Osteocyte (in vitro differentiated cells): ENCODE measurements at places on chromosomes 5 and 9.

DNA sequence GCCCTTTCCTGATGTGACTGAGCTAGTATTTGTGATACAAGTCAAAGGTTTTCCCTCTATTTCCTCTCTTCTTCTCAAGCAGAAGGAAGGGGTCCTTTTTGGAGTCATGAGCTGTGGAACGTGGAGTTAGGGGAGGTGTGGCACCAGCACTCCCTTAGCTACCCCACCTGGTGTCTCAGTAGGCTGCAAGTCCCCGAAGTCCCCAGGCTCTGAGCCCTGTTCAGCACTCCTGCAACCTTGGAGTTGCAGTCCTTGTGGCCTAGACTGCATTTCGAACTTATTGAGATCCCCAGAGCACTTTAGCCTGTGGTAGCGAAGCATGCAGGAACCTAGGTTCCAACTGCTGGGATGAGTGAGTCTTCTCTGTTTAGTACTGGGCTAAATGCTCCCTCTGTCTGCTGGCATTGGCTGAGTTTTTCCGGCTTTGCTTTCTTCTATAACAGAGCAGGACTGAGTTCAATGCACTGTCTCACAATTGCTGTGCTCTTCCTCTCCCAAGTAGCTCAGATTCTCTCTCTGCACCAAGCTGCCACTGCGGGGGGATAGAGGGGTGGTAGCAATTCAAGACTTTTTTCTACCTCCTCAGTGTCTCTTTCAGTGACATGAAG, 600.7 kb upstream of the CDH9 start:
- no peak for DNase-seq

- no peak for DNase-seq
Observed at GRCh38 chr9:79409182-79409823, 162.5 kb upstream of the TLE4 start.

GRCh38 chr9:92736563-92737215, 27.9 kb downstream of the BICD2 start:
- DNase-seq, result no peak

GRCh38 chr9:107992271-107992670, 502.7 kb upstream of the KLF4 start:
- no peak for DNase-seq

- DNase-seq, result no peak
Observed at GRCh38 chr9:108158236-108158995, 668.8 kb upstream of the KLF4 start.

DNA sequence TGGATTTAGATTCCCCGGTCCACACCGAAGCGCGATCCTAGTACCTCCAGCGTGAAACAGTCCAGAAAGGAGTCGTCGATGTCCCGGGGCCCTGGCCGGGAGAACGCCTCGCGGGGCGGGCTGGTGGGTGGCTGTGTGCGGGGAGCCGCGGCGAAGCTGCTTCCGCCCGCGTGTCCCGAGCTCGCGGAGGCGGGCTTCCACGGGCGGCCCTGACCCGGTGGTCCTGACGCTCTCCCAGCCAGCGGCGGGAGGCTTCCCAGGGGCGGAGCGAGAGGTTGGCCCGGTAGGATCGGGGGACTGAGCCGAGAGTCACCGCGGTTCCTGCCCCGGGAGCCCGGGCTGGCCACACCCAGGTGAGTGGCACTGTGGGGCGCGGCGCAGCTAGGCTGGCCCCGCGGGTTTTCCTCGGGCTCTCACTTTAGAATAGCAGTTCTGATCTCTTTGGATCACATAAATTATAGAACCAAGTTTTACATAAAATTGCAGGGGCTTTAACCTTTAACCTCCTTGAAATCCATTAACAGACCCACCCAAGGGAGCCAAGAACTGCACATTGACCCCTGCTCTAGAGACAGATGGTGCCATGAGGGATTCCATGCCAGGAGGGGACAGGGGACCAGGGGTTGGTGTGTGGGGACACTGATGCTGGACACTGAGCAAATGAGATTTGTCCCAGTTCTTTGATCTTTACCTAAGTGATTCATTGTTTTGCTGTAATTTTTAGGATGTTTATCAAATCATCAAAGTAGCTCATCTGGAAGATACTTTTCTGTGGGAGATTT, 29.2 kb upstream of the IL31RA start:
- no peak for DNase-seq

GRCh38 chr5:128674837-128675446, 136.9 kb upstream of the FBN2 start:
- DNase-seq, result peak; percentile 88

DNA sequence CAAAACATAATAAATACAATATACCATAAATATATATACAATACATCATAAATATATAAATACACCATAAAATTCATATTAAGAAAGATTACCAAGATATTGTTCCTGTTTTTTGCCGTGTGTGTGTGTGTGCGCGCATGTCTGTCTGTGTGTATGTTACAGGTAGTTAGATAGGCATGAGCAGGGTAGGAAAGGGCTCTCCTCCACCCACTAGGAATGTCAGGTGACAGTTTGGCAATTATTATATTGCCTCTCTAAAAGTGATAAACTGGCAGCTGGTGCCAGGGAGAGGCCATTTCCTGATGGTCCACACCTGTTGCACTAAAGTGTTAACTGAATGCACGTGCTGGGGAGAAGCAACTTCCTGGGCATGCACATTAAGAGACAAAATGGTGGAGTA, 232.8 kb downstream of the ADAMTS6 start:
- no peak for DNase-seq

- DNase-seq, result no peak
Observed at GRCh38 chr9:99565203-99565602, 256.5 kb upstream of the NR4A3 start.

GRCh38 chr5:145978171-145978570, 41.8 kb downstream of the SH3RF2 start:
- no peak for DNase-seq

DNA sequence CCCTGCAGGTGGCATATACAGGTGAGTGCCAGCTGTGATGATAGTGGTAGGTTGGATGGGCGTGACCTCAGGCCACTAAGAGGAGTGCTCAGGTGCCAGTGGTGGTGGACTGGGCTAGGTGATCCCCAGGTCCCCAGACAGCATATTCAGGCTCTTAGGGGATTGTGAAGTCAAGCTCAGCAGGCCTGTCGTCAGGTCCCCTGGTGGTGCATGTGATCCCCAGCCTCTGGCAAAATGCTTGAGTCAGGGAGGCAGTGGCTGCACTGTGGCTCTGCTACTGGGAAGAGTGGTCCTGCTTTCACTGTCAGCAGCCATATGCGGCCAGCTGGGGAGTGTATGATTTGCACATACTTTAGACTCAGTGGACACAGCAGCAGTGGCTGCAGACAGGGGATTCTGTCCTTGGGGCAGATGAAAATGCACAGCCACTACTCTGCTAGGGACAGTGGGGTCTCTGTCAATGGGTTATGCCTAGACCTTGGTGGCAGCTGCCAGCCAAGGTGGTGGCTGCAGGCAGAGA, 31.6 kb upstream of the CTSL start:
- DNase-seq, result no peak

- no peak for DNase-seq
Observed at GRCh38 chr5:104015765-104016164, 453.2 kb upstream of the NUDT12 start.

DNA sequence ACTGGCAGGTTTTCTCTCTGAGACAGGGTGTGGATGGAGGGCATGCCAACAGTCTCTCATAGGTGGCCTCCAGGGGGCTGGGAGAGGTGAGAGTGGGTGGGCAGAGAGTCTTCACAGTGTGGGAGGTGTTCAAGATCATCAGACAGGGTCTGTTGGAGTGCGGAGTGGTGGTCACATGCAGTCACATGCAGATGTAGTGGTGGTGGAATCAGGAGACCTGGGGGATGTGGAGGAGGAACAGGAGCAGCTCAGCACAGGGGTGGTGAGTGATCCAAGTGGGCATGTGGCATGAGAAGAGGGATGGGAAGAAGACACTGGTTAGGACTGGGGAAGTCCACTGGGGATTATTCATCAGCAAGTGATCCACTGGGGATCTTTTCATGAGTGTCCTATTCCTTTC, 5.8 kb downstream of the GM2A start:
- no peak for DNase-seq

DNA sequence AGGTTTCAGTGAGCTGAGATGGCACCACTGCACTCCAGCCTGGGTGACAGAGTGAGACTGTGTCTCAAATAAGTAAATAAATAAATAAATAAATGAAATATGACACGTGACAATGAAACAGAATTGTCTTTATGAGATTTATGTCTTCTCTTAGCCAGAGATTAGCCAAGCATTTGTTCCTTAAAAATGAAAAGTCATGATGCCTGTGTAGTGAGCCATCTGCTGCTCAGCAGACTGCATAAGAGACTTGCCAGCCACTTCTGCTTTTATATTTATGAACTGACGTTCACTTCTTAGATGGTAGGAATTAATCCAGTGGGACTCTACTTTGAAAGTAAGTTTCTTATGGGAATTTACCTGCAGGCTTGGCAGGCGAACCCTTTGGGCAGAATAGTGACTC, 227.4 kb downstream of the NR3C1 start:
- DNase-seq, result no peak

DNA sequence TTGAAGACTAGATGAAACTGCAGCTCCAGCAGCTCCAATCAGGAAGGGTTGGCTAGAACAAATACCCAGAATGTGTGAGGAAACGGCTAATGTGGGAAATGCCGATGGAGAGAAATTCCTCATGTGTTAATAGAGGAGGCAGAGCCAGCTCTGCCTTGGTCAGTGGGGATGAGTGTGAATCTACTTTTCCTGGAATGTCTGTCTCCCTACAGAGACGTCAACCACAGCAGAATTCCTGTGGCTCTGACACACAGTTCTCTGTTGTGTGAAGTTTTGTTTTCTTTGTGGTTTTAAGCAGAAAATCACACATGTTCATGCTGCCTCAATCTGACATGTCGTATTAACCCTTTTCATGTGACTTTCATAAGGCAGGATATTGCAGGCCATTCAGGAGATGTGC, 476.6 kb upstream of the WWC1 start:
- DNase-seq, result no peak

DNA sequence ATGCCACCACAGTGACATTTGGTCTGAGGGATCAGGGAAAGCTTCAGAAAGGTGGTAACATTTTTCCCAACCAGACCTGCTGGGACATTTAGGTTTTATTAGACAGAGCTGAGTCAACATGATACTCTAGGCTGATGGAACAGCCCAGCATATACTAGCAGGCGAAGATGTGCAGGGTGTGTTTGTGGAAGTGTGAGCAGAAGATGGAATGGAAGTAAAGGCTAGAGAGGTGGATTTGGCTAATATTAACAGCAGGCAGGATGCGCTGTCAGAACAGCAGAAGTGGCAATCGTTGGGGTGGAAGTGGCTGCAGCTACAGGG, 340.6 kb downstream of the ASTN2 start:
- DNase-seq, result no peak

- DNase-seq, result no peak
Observed at GRCh38 chr9:116156621-116157314, 3.2 kb downstream of the PAPPA start.

DNA sequence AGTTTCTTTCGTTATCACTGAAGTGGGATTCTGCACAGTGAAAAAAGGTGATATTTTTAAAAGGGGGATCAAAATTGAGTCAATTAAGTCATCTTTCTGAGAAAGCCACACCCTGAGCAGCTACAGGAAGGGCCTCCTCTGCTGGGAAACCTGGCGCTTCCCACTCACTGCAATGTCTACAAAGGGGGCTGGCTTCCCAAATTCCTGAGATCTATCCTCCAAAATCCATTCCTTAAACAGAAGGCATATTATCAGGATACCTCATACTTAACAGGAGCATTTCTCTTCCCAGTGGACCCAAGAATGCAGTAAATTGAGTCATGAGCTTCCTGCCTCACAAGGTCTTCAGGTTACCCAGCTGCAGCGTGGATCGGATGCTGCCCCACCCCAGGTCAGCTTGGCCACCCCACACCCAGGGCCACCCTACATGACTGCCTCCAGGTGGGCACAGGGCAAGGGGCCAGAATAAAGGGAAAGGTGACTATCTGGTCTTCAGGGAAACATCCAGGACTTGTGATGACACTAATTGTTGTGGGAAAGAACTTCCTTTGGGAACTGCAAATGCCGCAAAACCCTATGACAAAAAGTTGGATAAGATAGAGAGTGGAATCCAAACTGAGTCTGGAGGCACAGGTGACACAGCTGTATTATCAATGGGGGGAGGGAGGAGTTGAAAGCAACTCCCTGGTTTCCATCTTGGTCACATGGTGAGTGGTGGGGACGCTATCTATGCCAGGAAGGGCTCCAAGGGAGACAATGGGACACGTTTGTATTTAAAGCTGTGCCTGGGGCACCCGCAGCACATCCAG, 42.3 kb downstream of the ROR2 start:
- no peak for DNase-seq

- no peak for DNase-seq
Observed at GRCh38 chr5:35777358-35778087, 79.2 kb upstream of the IL7R start.

DNA sequence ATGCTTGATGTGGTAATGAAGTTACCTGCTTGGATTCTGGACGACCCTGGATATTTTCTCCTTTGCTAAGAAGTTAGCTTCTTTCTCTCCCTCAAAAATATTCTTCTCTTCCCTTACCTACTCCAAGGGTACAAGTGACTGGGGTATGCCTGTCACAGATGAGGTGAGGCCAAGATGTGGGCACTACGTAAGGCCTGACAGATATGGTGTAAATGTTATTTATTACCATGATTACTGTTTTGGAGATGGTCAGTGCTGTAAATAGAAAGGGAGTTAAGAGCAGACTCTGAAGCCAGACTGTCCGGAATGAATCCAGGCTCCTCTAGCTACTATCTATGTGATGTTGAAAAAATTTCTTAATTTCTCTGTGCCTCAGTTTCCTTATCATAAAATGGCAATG, 1.1 kb upstream of the KIAA1958 start:
- DNase-seq, result no peak

DNA sequence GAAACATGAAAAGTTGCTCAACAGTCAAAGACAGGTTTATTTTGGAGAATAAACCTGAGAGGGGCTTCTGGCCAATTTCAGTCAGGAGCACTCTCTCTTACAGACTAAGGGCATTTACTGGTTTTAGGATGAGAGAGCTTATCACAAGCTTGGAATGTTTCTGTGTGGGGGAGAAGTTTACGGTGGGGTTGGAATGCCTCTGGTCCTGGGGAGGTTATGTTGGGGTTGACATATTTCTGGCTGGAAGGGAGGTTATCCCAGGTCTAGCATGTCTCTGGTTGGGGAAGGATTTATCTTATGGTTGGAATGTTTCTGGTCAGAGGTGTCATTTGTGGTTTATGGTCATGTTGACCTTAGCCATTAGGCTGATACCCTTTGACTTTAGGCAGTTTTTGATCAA, 1867.3 kb downstream of the EFNA5 start:
- DNase-seq, result no peak

- DNase-seq, result peak; percentile 65
Observed at GRCh38 chr5:150999704-151000442, 20.5 kb upstream of the GPX3 start.

DNA sequence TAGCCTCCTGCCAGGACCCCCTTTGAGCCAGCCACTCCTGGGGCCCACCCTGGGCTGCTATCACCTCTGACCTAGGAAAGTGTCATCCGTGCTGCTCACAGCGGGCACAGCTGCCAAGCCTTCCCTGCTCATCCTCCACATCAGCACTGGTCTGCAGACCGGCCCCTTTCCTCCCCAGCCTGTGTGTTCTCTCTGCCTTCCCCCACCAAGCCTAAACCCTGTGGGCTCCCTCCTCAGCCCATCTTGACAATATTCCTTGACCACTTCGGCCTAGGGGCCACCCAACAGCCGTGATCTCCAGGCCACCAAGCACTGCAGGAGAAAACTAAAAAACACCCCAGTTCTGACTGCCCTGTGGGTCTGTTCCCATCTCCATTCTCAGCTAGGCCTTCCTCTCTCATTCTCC, 135.1 kb downstream of the DAB2IP start:
- peak; percentile 62 for DNase-seq
